Pulmonary artery endothelial cell (primary cell): ENCODE measurements at places on chromosomes 2 and 18.

- no peak for DNase-seq
Measured at GRCh38 chr2:211495339-211495738, 938.9 kb downstream of the CPS1 start.

DNA sequence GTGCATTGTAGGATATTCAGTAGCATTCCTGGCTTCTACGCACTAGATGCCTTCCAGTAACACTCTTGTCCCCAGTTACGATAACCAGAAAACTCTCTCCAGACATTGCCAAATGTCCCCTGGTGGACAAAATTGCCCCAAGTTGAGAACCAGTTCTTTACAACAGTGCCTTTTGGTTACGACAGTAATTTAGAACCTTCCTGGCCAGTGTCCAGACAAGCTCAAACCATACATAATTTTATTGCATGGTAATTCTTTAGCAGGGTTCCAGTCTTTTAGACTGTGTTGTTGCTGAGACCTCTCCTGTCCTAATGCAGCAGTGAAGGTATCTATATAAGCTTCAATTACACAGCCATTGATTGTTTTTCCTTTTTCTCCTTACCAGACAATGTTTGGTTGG, 20.2 kb downstream of the RNMT start:
- DNase-seq, result no peak

DNA sequence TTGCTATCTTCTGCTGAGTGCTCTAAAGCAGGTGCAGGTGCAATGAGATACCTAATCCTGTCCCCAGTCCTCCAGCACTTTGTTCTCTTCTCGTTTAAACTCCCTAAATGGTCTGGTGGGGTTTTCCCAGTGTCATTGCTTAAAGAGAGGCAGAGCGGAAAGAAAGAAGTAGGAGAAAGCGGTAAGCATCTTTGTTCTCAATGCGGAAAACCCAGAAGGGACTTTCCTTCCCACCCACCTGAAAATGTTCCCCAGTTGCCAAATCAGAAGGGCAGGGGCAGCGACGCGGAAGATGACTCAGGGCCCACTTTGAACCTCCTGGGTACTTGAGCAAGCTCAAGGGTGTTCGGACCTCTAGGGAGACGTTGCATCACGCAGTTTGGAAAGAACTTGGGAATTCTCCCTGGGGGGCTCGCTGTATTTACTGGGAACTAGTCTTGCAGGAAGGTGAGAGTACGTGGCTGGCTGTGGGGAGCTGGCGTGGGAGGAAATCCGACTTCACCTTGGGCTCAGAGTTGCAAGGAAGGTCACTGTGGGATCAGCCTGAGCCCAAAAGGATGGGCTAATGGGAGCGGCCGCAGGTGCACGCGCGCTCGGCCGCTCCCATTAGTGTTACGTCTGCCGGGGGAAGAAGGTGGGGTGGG, 589 bp upstream of the SGPP2 start:
- no peak for DNase-seq

GRCh38 chr18:21053127-21053526, 58.5 kb downstream of the ROCK1 start:
- DNase-seq, result no peak

DNA sequence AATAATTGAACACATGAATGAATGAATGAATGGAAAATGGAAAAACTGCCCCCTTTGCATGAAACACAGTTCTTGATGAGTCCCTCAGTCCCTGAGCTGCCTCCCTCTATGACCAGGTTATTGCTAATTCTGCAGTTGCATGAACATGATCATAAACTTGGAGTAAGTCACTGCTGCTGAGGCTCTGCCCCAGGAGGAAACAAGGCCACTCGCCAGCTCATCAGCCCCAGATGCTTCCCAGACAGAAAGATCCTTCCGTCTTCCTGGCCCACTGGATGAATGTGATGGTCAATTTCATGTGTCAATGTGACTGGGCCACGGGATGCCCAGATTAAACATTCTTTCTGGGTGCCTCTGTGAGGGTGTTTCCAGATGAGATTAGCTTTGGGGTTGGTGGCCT, 16.4 kb downstream of the GPR45 start:
- DNase-seq, result no peak

- no peak for DNase-seq
Measured at GRCh38 chr2:174607989-174608865, 10.6 kb upstream of the WIPF1 start.

GRCh38 chr2:240127911-240128607, 8.0 kb downstream of the COPS9 start:
- DNase-seq, result no peak
